ENCODE measurements at places on chromosomes 11 and 22. TPM values are rescaled to one million over a fixed set of nuclear protein-coding genes. Genes with fewer than 3 reads are reported as not detected.

- no peaks in the 10 kb centered on the region for H3K27me3 ChIP-seq
- no peak overlapping the region for H3K27ac ChIP-seq
- H3K4me3 ChIP-seq = no peak overlapping the region
- no peaks in the 10 kb centered on the region for H3K36me3 ChIP-seq
Measured at GRCh38 chr11:123707606-123708205, 33.8 kb downstream of the ZNF202 start.

GRCh38 chr11:1082728-1083620 is 8.3 kb downstream of the MUC2 start:
- DNase-seq = no peak
- no peak overlapping the region for H3K4me3 ChIP-seq
- no peaks in the 10 kb centered on the region for H3K4me1 ChIP-seq
- no peak overlapping the region for H3K27ac ChIP-seq
- no peaks in the 10 kb centered on the region for H3K27me3 ChIP-seq

GRCh38 chr11:57735619-57736298 is 5.5 kb upstream of the SELENOH start:
- no peak overlapping the region for H3K4me3 ChIP-seq
- no peaks in the 10 kb centered on the region for H3K27me3 ChIP-seq
- H3K36me3 ChIP-seq = peaks cover 29% of the 10 kb centered on the region
- no peak overlapping the region for H3K27ac ChIP-seq

- H3K36me3 ChIP-seq = peaks cover 89% of the 10 kb centered on the region
- H3K4me3 ChIP-seq = no peak overlapping the region
- no peaks in the 10 kb centered on the region for H3K4me1 ChIP-seq
- DNase-seq = no peak
Measured at GRCh38 chr11:47791774-47792430, 24.8 kb upstream of the FNBP4 start.

GRCh38 chr22:49365910-49366309 is 461.8 kb downstream of the BRD1 start:
- H3K36me3 ChIP-seq = no peaks in the 10 kb centered on the region
- no peaks in the 10 kb centered on the region for H3K4me1 ChIP-seq
- no peaks in the 10 kb centered on the region for H3K27me3 ChIP-seq
- no peak overlapping the region for H3K4me3 ChIP-seq

Gene GRK3
- total RNA-seq = 35.3 TPM

DNA sequence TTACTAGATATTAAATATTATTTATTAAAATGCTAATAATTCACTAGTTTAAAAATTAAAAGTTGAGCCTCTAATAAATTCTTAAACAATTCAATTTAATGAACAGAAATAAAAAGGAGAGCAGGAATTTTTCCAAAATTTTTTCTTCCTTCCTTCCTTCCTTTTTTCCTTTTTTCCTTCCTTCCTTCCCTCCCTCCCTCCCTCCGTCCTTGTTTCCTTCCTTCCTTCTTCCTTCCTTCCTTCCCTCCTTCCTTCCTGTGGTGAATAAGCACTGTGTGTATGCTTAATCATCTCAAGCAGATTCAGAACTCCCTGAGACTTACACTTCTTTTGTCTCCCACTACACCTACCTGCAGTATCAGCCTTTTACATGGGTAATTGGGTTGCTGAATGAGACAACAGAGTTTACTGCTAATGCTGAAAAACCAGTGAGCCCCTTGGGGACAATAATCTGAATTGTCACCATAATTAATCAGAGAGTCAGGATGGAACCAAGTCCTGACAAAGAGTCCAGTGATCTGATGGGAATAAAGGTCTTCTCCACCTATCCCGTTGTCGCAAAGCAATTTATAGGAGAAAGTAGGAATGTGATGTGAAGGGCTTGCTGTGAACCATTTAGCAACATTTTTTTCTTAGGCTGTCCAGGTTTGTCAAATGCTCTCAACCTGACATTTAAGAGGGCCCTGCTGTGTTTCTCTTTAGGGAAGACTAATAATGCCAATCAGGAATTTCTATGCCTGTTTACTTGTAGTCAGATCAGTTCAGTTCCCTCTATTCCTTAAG is 58.1 kb upstream of the CEP295 start:
- peaks cover 9% of the 10 kb centered on the region for H3K4me1 ChIP-seq
- H3K27me3 ChIP-seq = no peaks in the 10 kb centered on the region
- no peak for DNase-seq
- H3K36me3 ChIP-seq = no peaks in the 10 kb centered on the region
- H3K4me3 ChIP-seq = no peak overlapping the region
- H3K27ac ChIP-seq = no peak overlapping the region

- peaks cover 4% of the 10 kb centered on the region for H3K4me1 ChIP-seq
- no peak overlapping the region for H3K27ac ChIP-seq
- DNase-seq = no peak
Measured at GRCh38 chr11:110716361-110716760, 4.1 kb upstream of the ARHGAP20 start.

DNA sequence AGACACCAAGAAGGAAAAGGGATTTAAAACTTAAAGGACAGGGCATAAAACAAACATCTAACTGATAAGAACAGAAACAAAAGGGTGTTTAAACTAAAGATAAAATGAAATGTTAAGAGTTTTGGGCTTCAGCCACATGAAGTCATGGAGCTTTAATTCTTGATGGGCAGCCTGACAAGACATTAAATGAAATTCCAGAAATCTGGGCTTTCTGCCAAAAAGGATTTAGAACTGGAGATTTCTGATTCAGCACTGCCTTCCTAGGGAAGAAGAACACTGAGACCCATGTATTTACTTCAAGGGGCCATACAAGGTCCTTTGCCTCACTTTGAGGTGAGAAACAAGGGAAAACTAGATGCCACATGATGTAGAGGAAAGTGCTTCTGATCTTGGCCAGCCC is 355.9 kb upstream of the RAG2 start:
- no peak overlapping the region for H3K4me3 ChIP-seq
- H3K27me3 ChIP-seq = no peaks in the 10 kb centered on the region
- H3K27ac ChIP-seq = no peak overlapping the region
- no peaks in the 10 kb centered on the region for H3K36me3 ChIP-seq
- no peak for DNase-seq

- no peaks in the 10 kb centered on the region for H3K27me3 ChIP-seq
- no peak for DNase-seq
- no peaks in the 10 kb centered on the region for H3K4me1 ChIP-seq
- H3K27ac ChIP-seq = no peak overlapping the region
Measured at GRCh38 chr22:36764641-36765040, 11.3 kb downstream of the IFT27 start.

DNA sequence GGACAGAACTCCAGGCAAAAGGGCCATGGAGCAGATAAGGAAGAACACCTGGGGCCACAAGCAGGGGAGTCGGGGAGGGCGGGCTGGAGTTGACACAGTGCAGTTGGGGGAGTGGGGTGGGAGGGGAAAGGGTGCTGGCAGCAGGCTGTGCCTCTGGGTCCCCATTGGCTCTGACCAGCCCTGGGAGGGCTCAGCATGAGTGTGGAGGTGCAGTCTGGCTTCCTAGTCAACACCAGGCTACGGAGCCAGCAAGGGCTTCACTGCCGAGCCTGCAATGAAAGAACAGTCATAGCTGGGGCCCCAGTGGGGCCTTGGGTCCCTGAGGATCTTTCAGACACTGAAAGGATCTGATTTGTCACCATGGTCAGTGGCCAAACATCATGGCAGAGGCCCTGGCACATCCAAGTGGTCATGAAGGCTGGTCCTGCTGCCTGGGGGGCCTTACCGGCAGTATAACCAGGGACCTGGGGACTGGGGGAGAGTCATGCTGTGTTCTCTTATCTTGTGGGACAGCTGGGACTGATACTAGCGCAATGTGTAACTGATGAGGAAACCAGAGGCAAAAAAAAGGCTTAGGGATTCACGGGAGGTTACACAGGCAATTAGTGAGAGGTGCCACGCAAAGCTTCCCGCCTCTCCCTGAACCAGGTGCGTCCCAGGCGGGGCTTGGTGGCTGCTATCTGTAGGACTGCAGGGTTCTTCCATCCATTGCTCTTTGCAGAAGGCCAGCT is 11.6 kb downstream of the SLC37A2 start:
- H3K4me1 ChIP-seq = no peaks in the 10 kb centered on the region
- H3K36me3 ChIP-seq = no peaks in the 10 kb centered on the region
- H3K27ac ChIP-seq = no peak overlapping the region

Gene SLC25A45
- total RNA-seq = 0.61 TPM

Gene GATD1
- total RNA-seq = 54.9 TPM

DNA sequence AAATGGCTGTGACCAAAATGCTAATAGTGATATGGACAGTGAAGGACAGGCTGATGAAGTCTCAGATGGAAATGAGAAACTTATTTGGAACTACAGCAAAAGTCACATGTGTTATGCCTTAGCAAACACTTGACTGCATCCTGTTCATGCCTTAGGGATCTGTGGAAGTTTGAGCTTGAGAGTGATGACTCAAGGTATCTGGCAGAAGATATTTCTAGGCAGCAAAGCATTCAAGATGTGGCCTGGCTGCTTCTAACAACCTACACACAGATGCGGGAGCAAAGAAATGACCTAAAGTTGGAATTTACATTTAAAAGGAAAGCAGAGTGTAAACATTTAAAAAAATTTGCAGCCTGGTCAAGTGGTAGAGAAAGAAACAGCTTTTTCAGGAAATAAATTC is 28.1 kb upstream of the CD81 start:
- no peaks in the 10 kb centered on the region for H3K4me1 ChIP-seq
- H3K36me3 ChIP-seq = no peaks in the 10 kb centered on the region
- no peak overlapping the region for H3K27ac ChIP-seq
- H3K27me3 ChIP-seq = no peaks in the 10 kb centered on the region
- DNase-seq = no peak
- no peak overlapping the region for H3K4me3 ChIP-seq

Gene OR8D1
- not detected for total RNA-seq

DNA sequence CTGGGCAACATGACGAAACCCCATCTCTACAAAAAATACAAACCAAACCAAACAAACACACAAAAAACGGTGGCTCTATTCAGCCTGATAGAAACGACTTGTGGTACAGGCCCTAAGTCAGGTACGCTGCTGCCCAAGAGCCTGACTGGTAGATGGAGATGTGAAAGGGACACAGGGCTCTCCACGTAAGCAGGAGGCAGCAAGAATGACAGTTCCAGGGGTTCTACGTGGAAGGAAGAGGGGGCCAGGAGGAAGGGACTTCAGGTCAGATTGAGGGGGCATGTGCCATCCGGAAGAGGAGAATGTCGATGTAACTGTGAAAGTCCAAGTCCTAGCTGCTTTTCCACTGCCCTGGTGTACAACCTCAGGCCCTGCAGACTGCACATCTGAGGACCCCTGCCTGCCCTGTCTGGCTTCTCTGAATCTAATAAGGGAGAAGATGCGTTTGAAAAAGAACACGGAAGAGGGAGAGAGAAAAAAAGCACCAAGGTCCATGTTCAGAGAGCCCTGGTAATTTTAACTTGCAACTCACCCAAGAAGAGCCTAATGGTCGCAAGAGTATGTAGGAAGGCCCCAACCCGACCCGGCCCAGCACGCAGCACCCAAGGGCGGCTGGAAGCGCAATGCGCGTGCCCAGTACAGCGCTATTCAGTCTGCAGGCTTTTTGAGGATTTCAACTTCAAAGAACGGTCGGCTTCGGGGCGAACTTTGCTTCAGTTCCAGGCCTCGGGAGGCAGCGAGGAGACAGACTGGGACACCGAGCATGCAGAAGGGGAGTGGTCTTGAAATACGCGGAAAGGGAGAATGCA is 909 bp upstream of the ZNRD2 start:
- no peaks in the 10 kb centered on the region for H3K27me3 ChIP-seq
- H3K4me3 ChIP-seq = peak overlapping the region; percentile 67
- no peak for DNase-seq
- no peaks in the 10 kb centered on the region for H3K36me3 ChIP-seq

Gene DGKZ
- total RNA-seq = 84.4 TPM

Gene MRGPRE
- total RNA-seq = not detected

Gene CALCA
- total RNA-seq = 0.61 TPM

GRCh38 chr11:132039521-132039920 is 669.1 kb downstream of the NTM start:
- no peaks in the 10 kb centered on the region for H3K36me3 ChIP-seq
- H3K27me3 ChIP-seq = no peaks in the 10 kb centered on the region
- peaks cover 17% of the 10 kb centered on the region for H3K4me1 ChIP-seq
- DNase-seq = no peak
- no peak overlapping the region for H3K4me3 ChIP-seq
- H3K27ac ChIP-seq = no peak overlapping the region

GRCh38 chr11:69055598-69056516 is 7.1 kb downstream of the TPCN2 start:
- H3K36me3 ChIP-seq = peaks cover 5% of the 10 kb centered on the region
- no peak for DNase-seq
- H3K4me3 ChIP-seq = no peak overlapping the region

- peaks cover 18% of the 10 kb centered on the region for H3K4me1 ChIP-seq
- peak; percentile 44 for DNase-seq
- no peaks in the 10 kb centered on the region for H3K36me3 ChIP-seq
- H3K4me3 ChIP-seq = no peak overlapping the region
- H3K27me3 ChIP-seq = no peaks in the 10 kb centered on the region
Measured at GRCh38 chr11:44004452-44005062, 43.2 kb upstream of the ACCSL start.

Gene ARRB1
- total RNA-seq = 31.8 TPM

DNA sequence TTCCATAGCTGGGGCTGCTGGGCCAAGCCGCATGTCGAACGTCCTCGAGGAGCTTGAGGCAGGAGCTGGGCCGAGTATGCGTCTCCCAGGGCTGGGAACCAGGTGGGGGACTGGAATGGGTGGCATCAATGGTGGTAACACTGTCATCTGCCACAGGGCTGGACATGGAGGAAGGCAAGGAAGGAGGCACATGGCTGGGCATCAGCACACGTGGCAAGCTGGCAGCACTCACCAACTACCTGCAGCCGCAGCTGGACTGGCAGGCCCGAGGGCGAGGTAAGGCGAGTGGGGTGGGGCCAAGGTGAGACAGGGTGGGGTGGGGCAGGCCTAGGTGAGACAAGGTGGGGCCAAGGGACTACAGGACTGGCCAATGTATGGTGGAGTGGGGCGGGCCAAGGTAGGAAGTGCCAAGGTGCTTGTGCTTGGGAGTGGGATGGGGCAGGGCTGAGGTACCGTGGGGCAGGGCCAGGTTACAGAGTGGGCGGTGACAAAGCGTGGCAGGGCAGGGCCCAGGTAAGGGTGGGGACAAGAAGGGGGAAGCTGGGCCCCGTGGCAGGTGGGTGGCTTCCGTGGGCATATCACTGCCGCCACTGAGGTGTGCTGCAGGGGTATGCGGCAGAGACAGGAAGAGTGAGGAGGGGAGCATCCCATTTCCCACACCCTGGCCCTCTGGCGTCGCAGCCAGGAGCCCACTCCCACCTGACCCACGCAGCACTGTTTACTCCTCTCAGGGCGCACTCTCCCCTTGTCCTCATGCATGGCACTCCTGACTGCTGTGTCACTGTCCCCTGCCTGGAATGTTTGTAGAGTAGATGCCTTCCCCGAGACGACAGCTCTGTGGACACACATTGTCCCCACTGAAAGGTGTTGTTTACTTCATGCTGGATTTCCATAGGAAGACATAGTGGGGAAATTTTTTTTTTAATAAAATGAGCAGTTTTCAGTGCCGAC is 27.5 kb upstream of the DGCR8 start:
- no peak for DNase-seq
- no peak overlapping the region for H3K27ac ChIP-seq
- no peaks in the 10 kb centered on the region for H3K36me3 ChIP-seq

Gene DBX1
- not detected for total RNA-seq

Gene CTSD
- 182 TPM for total RNA-seq

Gene CCDC87
- 1.1 TPM for total RNA-seq

GRCh38 chr11:10327254-10327653 is 22.4 kb downstream of the ADM start:
- H3K4me3 ChIP-seq = no peak overlapping the region
- no peaks in the 10 kb centered on the region for H3K27me3 ChIP-seq
- no peak overlapping the region for H3K27ac ChIP-seq
- H3K4me1 ChIP-seq = peaks cover 15% of the 10 kb centered on the region
- H3K36me3 ChIP-seq = no peaks in the 10 kb centered on the region
- no peak for DNase-seq

Gene SHISA8
- total RNA-seq = 0.90 TPM

GRCh38 chr11:492427-493226 is 14.4 kb downstream of the RNH1 start:
- no peak overlapping the region for H3K27ac ChIP-seq
- DNase-seq = no peak
- no peak overlapping the region for H3K4me3 ChIP-seq

Measured in H1 (cell line).